Right lobe of liver (tissue), 6 donors: ENCODE measurements at places on chromosomes 7 and 10.

DNA sequence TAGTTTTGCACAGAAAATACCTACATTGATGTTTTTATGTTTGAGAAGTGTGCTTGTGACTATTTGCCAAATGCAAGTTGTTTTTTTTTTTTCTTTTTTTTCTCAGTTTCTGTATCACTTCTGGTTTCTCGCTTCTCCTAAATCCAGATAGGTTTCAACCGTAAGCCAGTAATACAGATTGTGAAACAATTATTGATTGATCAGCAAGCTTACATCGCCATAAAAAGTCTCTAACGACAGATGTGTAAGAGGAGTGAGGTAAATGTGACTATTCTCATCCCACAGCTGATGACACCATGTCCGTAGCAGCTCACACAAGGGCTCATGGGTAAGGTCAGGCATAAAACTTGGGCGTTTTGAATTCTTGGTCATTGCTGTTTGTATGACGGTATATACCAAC lies 202.8 kb upstream of the AKR1E2 start:
- no peak for DNase-seq

GRCh38 chr7:732094-732541 lies 5.0 kb upstream of the PRKAR1B start:
- peak; percentile 81 for DNase-seq

DNA sequence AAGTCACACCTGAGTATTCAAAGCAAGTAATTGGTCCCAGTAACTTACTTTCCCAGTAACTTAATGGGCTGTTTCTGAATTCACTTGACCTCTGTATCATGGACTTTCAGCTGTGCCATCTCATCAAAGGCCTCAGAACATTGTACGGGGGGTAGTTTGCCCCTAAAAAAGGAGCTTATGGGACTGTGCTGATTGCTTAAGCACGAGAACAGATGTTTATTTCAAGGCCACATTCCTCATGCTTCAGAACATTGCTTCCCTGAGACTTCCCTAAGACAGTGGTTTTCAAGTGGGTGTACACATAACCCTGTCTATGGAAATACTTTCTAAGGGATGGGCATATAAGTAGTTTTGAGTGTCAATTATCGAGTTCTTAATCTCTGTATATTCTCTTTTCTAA lies 26.8 kb downstream of the CALCR start:
- no peak for DNase-seq

DNA sequence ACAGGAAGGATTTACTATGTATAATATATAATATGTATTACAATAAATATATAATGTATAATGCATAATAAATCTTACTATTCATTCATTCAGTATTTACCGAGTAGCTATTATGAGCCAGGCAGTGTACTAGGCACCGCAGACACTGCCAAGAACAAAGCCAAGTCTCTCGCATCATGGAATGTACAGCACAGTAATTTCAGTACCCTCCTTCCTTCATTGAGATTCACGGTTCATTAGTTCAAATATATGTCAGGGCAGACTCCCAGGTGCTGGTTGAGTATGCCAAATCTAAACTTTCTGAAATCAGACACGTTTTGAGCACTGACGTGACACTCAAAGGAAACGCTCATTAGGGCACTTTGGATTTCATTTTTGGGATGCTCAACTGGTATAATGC lies 9.1 kb downstream of the USP6NL start:
- no peak for DNase-seq

DNA sequence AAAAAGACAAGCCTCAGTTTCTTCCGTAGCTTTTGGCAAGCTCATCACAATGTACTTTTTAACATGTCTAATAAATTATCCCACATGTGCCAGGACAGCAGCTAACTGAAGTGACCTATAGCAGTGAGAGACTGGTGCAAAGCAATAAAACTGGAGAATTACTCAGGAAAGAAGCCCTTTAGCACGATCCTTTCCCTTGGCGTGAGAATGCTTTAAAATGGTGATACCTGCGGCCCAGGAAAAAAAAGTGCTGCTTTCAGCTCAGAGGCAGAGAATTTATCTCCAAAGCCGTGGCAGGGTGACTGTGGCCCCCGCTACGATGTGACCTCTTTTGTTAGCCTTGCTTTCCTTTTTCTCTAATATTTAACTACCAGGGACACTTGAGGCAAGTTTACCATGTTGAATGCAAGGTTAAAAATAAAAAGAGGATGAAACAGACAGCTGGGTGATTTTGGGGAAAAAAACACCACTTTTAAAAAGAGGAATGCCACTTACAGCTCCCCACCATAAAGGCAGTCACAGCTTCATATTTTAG lies 184.0 kb downstream of the FANK1 start:
- no peak for DNase-seq

DNA sequence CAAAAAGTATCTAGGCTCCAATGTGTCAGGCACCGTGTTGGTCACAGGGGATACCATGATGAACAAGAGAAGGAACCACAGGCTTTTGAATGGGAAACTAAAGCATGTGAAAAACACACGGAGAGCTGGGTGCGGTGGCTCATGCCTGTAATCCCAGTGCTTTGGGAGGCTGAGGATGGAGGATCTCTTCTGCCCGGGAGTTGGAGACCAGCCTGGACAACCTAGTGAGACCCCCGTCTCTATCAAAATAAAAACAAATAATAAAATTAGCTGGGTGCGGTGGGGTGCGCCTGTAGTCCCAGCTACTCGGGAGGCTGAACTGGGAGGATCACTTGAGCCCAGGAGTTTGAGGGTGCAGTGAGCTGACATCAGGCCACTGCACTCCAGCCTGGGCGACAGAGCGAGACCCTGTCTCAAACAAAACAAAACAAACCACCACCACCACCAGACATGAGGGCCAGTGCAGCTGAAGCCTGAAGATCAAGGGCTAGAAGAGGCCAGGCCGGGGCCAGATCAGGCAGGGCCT lies 611 bp upstream of the COPS6 start:
- DNase-seq = no peak

- DNase-seq = no peak
Observed at GRCh38 chr7:116540743-116541142, 15.9 kb downstream of the CAV1 start.

DNA sequence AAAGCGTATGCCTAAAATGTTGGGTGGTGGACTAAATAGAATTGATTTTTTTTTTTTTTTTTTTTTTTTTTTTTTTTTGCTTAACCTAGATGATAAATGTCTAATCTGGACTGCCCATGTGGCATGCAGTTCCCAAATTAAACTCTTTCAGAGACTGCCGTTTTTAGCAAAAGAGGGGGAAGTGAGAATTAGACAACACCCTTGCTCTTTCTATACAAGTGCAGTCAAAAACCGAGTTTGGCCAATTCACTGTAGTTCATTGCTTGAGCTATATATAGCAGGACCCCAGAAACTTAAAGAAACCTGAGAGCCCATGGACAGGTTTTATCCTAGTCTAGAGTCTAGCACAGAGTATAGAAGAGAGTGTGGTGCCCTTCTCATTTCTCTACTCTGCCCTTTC lies 141.9 kb downstream of the GRM3 start:
- DNase-seq = no peak

DNA sequence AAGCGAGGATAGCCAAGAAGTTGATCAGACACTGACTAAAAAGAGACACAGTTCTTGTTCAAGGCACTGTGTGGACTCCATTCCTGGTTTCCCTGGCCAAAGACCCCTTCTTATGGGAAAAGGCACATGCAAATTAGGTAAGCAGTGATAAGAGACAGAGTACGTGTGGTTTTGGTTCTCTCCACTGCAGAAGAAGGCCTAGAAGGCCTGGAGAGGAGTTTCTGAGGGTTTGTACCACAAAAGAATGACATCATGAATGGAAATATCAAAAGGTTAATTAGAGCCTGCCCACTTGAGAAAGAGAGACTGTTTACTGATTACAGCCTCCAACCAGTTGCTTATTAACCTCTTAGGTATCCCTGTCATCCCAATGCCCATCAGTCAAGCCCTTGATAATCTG lies 137.5 kb downstream of the ZNF365 start:
- no peak for DNase-seq

DNA sequence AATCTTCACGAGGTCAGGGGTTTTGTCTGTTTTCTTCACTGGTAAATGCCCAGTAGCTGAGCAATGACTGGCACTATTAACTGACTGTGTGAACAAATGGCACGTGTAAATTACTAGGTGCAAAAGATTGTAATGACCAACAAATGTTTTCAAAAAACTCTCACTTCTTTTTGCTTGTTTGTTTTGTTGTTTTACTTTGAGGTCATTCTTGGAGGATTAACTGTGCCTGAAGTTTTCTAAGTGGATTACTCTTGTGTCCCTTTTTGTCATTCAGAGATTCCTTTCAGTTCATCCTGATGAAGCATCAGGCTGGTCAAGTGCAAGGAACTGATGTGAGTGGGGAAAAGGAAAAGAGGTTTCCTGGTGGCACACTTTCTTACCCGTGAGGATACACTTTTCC lies 74.4 kb upstream of the PPP1R3C start:
- DNase-seq = no peak

DNA sequence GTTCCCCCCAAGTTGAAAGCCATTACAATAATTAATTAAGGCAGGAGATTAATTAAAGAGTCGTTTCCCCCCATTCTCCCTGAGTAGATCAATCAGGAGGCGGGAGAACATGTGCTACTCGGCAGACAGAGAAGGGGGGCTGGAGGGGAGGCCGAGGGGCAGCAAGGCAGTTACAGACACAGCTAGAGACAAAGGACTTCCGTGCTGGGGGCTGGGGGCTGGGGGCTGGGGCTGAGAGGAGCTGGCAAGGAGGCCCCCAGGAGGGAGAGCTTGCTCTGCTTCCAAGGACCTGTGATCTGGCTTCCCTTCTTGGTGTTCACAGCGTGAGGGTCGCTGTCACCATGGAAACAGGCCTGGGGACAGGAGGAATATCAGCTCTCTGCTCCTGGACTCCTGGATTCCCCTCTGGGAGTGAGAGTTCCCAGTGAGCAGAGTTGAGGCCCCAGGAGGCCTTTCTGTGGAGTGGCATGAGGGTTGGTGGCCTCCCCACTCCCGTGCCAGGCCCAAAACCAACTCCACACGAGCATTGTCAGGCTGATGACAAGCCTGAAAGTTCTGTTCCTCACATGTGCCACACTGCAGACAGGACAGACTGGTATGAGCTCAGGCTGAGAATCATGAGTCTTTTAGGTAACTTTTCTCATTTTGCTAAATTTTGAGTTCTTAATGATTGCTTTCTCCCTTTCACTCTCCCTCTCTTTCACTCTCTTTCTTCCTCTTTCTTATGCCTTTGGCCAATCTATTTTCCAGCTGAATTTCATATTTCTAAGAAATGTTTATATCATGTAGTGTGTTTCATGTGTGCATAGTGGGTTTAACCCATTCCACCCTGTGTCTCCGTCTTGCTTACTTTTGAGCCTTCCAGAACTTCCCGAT lies 16.4 kb downstream of the FAM241B start:
- no peak for DNase-seq

GRCh38 chr7:2460641-2461040 lies 15.6 kb downstream of the GRIFIN start:
- DNase-seq = no peak

DNA sequence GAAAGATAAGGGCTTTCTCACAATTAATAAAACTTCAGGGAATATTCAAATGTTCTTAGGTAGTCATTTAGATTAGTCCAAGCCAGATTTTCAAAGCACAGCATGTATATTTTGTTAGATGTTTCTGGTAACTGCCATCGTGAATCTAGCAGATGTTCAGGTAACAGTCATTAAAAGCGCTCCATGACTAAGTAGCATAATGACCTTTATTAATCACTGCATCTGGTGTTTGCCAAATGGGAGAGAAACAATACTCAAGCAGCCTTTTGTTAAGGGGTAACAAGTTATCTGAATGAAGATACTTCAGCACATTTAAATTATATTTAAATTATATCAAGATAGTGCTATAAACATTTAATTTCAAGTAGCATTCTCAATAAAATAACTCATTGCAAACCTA lies 47.5 kb downstream of the USP6NL start:
- DNase-seq = no peak

DNA sequence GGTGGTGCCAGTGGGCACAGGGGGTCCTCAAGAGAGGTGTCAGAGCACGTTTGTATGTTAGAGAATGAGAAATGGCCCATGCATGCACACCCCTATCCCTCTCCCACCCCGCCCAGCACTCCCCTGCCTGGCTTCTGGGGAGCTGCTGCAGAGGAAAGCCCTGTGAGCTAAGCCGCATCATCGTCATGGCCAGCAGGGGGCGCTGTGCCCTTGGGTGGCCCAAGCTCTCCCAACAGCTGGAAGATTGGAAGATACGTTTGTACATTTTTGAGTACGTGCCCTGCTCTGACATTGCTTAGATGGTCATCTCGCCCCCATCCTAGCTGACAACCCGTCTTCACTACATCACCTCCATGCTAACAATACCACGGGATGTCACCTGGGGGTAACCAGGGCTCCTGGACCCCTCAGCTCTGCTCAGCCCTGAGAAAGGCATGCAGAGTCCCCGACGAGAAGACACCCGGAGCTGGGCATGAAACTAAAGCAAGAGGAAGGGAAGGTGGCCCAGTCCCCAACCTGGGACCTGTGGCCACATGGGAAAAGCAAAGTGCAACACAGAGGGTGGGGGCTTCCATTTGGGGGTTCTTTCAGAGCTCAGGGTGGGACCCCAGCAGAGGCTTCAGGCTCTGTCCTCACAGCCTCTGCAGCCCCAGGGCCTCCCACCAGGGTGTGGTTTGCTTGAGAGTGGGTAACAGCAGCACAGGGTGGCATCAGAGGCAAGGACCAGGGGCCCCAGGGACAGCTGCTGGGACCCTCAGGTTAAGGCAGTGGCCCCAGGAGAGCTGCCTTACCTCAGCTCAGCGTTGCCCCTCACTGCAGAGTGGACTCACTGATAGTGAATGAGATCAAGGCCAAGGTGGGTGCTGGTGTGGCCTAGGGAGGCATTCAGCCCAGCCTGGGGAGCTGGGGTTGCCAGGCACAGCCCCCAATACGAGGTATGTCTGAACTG lies 136.6 kb downstream of the PTPN20 start:
- peak; percentile 78 for DNase-seq

- DNase-seq = no peak
Observed at GRCh38 chr7:50151661-50152060, 58.6 kb upstream of the ZPBP start.

DNA sequence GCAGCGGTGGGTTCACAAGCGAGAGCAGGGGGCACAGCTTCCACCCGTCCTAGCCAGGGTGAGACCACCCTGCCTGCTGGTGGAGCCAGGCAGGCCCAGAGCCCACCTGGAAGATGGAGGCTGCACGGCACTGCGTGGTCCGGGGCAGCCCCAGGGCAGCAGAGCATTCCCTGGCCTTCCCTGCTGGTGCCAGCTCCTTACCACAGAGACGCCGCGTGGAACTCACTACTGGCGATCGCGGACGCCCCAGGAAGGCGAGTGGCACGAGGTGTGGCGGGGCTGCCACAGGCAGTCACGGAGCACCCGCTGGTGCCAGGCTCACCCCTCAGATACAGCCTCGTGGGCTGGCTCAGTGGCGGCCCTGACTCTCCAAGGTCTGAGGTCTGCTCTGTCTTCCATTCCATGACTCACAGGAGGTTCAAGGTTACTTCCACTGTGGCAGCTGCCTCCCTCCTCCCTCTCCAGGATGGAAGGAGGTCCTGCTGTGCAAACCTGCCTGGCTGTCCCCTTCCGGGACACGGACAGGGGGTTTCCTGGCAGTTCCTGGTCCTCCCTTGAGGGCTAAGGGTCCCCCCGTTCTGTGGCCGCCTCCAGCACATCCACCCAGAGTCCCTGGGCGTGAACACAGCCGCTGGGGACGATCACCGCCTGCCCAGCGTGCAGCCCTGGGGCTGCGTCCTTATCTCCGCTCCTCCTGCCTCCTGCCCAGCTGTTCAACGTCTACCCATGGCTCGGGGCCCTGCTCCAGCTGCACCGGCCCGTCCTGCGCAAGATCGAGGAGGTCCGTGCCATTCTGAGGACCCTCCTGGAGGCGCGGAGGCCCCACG lies 3.1 kb downstream of the CYP2W1 start:
- no peak for DNase-seq
